ENCODE measurements at places on chromosomes 1 and 21.

- no peak for DNase-seq
Observed at GRCh38 chr1:14424325-14425002, 174.0 kb upstream of the KAZN start.

DNA sequence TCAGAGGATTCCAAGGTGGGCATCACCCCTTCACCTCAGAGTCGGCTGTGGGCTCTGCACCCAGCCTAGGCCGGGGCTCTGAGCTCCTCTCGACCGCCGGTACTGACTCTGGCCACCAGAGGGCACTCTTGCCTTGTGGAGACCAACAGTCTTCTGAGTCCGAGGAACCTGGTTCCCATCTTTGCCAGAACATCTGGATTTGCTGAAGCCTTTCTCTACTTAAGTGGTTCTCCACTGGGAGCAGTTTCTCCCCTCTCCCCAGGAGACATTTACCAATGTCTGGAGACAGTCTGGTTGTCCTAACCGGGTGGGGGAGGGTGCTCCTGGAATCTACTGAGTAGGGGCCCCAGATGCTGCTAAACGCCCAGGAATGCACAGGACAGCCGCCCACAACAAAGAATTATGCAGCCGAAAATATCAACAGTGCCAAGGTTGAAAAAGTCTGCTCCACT is 9.4 kb downstream of the ETV3L start:
- DNase-seq = peak; percentile 58

DNA sequence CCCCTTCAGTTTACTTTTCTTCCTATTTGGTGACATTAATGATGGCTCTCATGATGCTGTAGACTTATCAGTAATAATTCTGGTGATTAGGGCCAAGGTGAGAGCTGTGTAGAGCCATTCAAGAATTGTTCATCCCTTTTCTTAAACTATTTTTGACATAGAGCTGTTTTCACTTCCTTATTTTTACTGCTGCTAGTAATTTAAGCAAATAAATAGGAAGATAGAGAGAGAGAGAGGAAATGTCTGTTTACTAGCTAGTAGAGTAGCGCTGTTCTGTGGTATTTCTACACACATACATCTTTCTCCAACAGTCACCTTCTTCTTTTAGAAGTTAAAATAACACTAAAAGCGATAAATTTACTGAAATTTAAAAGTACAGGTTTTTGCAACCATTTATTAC is 678.0 kb upstream of the ZP4 start:
- DNase-seq = no peak

- DNase-seq = no peak
Observed at GRCh38 chr1:17586172-17586964, 46.9 kb downstream of the ARHGEF10L start.

DNA sequence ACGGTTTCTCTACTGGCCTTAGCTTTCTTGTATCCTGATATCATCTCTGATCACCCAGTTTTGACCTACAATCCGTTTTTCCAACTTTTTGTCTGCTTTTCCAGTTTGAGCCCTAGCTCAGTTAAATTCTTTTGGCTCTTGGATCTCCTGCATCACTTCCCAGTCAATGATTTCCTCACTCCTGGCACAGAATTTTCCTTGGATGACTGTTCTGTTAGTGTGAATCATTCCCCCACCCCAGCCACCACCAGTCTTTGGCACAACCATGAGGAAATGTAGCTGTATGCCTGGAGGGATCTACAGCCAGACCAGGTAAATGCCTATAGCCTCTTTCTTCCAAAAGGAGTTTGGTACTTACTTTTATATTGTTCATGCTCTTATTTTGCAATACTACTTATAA is 187.2 kb upstream of the PTGFR start:
- no peak for DNase-seq

GRCh38 chr1:157124855-157125254 is 13.3 kb downstream of the ETV3 start:
- DNase-seq = no peak

- DNase-seq = no peak
Observed at GRCh38 chr1:198841477-198841876, 202.6 kb downstream of the PTPRC start.

DNA sequence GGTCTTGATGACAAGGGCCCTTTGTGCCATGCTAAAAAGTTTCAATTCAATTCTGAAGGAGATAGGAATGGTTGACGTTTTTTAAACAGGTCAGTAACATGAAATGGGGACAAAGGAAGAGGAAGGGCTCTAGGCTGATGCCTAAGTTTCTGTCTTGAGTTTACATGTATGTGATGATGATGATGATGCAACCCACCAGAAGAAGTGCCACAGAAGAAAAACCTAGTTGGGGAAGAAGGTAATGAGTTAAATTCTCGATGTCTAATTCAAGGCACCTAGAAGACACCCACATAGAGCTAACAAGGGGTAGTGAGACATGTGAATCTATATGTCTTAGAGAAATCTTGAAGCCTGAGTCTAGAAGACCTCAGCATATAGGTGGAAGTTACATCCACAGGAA is 44.4 kb upstream of the ATP1A1 start:
- no peak for DNase-seq

DNA sequence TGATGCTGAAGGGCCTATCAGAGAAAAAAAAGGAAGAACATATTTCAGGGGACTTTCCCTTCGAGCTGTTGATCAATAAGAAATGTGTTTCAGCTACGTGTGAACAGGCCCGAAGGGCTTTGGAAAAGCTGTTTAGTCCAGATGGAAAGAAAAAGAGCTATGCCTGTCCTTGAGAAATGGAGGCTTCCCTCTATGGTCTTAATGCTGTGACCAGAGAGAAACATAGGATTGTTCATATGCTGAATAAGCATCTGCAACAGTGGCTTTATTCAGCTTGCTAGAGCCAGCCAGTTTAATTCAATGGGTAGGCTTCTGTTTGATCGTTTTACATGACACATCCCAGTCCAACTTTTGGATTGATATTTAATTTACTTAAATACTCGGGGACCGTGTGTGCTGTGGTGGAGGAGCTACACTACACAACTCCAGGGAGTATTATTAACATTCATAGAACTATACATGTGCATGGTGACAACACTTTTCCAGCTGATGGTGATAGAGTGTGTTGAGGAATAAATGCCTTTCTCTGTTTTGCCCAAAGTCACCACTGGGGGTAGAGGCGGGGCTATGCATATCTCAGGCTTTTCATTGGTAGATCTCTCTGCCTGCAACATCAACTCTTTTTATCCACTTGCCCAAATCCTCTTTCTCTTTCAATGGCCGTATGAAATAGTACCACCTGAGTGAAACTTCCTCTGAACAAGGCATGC is 106.7 kb upstream of the C8B start:
- no peak for DNase-seq

- no peak for DNase-seq
Observed at GRCh38 chr1:10916991-10917390, 95.5 kb upstream of the TARDBP start.

All from COR-L47 (cell line).